ENCODE measurements at places on chromosomes 4 and X. TPM values are rescaled to one million over a fixed set of nuclear protein-coding genes. Genes with fewer than 3 reads are reported as not detected.
A peak's percentile ranks its signal among the peaks of the same experiment; 100 is the strongest.

The DACH2 gene
- total RNA-seq: 0.16 TPM

The S100G gene
- not detected for total RNA-seq

The KCNE5 gene
- total RNA-seq: 1.3 TPM

The ZNF157 gene
- 0.54 TPM for total RNA-seq

The STBD1 gene
- total RNA-seq: 7.2 TPM

The ZNF141 gene
- total RNA-seq: 8.4 TPM

The MAGEB17 gene
- not detected for total RNA-seq

The MAGEA4 gene
- not detected for total RNA-seq

DNA sequence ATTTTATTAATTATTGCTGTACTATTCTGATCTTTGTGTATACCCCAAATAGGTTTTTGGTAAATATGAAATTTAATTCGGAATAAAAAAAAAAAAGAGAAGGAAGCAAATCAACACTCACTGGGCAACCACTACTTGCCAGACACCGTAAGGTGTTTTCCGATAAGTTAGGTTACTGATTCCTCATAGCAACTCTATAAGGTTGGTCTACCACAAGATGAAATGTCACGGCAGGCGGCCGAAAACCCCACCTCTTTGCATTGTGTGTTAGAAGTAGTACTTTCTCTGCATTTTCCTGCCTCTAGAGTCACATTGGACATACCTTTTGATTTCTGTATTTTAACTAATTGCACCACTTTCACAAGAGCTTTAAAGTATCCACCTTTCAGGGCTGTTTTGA is 44.5 kb upstream of the RASGEF1B start:
- no peak for DNase-seq

DNA sequence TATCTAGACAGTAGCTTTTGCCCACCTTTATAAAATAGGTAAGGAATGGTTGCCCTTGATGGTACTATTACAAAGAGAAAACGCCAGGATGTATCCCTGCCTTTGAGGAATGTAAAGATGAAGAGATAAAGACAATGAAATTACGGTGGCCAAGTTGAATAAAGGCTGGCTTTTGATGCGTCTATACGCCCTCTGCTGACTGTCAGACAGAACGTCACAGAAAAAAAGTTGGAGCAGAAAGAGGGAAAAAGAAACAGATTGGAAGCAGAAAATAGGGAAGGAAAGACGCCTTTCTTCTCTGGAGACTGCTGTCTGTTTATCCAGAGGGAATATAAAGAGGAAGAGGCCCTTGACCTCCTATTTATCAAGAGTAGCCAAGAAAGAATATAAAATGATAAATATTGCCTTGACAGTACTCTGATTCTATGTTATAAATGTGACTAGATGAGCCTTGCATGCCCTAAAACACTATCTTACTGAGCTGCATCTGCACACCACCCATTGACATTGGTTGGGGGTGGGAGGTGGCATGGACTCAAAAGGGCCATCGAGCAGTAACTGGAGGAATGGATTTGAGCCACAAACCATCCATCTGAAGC is 30.6 kb downstream of the PCDH19 start:
- peak; percentile 0 for DNase-seq

DNA sequence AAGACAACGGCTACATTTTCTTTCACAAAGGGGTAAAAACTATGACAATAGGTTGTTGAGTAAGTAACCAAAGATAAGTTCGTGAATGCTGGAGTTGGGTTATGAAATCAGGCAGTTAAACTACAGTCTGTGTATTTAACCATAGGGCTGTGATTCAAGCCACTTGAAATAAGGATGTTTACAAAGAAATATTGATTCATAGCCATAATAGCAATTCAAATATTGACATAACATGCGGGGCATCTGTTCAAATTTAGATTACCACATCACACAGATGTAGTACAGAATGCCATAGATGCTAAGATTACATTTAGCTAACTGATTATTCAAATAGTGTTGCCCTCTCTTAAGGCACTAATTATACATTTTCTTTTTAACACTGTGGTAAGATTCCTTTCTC is 364.1 kb downstream of the FSTL5 start:
- peak; percentile 47 for DNase-seq

DNA sequence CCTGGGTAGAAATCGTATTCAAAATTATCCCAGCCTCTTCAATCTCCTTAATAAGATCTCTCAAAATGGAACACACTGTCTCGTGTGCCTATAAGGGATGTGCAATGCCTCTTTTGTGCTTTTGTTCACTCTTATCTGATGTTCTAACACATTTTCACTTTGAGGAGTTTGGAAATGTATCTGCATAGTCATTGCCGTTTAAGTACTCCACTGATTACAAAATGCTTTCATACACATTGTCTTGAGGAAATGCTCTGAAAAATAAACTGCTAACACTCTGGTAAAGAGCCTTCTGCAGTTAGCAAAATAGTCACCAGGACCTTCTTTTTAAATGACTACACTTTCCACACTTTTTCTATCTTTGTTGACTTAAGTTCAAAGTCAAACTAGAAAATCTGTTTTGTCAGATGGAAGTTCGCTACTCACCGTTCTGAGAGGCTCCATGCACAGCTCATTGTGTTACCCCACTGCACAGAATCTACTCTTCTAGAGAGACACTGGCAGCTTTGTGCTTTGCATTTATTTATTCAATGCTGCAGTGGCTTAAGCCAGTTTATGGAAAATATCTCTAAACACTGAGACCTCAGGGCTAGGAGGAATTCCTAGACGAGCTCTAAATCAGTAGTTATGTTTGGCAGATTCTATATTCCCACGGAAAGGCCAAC is 159.0 kb downstream of the CHIC2 start:
- DNase-seq: no peak

DNA sequence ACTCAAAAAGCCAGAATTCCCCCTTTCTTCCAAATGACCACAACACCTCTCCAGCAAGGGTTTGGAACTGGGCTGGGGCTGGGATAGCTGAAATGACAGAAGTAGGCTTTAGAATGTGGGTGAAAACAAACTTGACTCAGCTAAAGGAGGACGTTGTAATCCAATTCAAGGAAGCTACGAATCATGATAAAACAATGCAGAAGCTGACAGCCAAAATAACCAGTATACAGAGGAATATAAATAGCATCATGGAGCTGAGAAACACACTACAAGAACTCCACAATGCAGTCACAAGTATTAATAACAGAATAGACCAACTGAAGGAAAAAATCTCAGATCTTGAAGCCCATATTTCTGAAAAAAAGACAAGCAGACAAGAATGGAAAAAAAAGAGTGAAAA is 95.8 kb upstream of the TET2 start:
- peak; percentile 72 for DNase-seq

DNA sequence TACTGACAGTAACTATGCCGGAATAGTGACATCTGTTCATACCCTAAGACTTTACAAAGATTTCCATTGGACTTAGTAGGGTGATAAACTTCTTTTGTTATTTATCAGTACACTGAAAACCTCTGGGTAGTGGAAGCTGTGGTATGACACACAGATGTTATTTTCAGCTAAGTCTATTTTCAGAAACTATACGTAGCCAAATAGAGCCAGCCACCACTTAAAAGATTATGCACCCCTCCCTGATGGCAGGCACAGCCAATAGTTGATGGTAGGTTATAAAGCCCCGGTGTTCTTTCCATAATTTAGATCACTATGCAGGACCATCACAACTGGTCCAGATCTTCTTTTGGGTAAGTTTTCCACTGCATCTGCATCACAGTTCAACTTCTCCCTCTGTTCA is 1603.2 kb upstream of the PABPC4L start:
- DNase-seq: no peak
